Left forelimb (tissue), 1 donor: ENCODE measurements at places on chromosomes 5 and 9.

GRCh38 chr5:141272906-141273305, 27.7 kb downstream of the PCDHB15 start:
- DNase-seq, result no peak

GRCh38 chr5:138111937-138112336, 27.3 kb downstream of the NME5 start:
- DNase-seq, result no peak

DNA sequence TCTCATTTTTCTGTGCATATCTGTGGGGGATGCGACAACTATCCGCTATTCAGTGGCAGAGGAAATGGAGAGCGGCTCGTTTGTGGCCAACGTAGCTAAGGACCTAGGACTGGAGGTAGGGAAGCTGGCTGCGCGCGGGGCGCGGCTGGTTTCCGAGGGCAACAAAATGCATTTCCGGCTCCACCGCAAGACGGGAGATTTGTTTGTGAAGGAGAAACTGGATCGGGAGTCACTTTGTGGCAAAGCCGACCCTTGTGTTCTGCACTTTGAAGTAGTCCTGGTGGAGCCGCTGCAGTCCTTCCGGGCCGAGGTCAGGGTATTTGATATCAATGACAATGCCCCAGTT, 320 bp downstream of the PCDHB1 start:
- no peak for DNase-seq

DNA sequence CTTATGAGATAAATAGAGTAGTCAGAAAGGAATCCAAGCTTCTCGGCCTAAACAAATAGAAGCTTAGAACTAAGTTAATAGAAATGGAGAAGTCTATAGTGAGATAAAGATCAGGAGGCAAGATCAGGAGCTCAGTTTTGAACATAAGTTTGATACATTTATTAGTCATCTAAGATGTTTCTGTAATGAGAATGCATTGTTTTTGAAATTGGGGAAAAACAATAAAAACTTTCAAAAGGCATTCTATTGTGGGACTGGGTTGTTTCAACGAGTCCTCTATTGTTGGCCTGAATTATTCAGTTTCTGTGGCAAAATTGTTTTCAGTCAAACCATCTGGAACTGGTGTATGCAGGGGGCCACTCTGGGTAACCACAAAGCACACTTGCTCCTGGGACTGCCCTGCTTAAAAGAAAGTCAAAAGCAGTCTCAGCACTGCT, 181.0 kb upstream of the CLINT1 start:
- DNase-seq, result no peak

GRCh38 chr5:143201589-143201988, 201.9 kb downstream of the NR3C1 start:
- DNase-seq, result no peak

DNA sequence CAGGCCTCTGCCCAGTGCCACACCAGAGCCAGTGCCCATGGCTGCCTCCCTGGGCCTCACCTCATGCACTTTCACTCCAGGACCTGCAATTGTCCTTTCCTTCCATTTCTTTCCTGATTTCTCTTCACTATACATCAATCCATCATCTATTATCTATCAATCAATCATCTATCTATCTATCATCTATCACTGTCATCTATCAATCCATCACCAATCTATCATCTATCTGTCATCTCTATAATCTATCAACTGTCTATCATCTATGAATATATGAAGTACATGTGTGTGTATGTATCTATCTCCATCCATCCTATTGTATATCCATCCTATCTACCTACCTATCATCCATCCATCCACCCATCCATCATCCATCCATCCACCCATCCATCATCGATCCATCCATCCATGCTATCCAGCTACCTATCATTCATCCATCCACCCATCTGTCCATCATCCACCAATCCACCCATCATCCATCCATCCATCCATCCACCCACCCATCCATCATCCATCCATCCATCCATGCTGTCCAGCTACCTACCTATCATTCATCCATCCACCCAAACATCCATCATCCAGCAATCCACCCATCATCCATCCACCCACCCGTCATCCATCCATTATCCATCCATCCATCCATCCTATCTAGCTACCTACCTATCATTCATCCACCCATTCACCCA, 26.9 kb downstream of the SLC6A3 start:
- no peak for DNase-seq

- DNase-seq, result peak; percentile 59
Observed at GRCh38 chr5:1322036-1322900, 22.6 kb downstream of the CLPTM1L start.
